ENCODE measurements at places on chromosomes 12 and 14.
A peak's percentile ranks its signal among the peaks of the same experiment; 100 is the strongest.

GRCh38 chr12:89873745-89874144, 165.1 kb upstream of the ATP2B1 start:
- H3K27ac ChIP-seq = no peak overlapping the region
- H3K36me3 ChIP-seq = no peaks in the 10 kb centered on the region

- H3K4me1 ChIP-seq = no peaks in the 10 kb centered on the region
- H3K27ac ChIP-seq = no peak overlapping the region
- no peaks in the 10 kb centered on the region for H3K36me3 ChIP-seq
- peaks cover 16% of the 10 kb centered on the region for H3K27me3 ChIP-seq
- DNase-seq = no peak
Observed at GRCh38 chr14:36173161-36173560, 3.4 kb downstream of the PTCSC3 start.

GRCh38 chr14:104691546-104692260, 2.3 kb downstream of the INF2 start:
- H3K36me3 ChIP-seq = peaks cover 6% of the 10 kb centered on the region
- H3K27me3 ChIP-seq = no peaks in the 10 kb centered on the region
- peaks cover 48% of the 10 kb centered on the region for H3K4me1 ChIP-seq
- no peak for DNase-seq

DNA sequence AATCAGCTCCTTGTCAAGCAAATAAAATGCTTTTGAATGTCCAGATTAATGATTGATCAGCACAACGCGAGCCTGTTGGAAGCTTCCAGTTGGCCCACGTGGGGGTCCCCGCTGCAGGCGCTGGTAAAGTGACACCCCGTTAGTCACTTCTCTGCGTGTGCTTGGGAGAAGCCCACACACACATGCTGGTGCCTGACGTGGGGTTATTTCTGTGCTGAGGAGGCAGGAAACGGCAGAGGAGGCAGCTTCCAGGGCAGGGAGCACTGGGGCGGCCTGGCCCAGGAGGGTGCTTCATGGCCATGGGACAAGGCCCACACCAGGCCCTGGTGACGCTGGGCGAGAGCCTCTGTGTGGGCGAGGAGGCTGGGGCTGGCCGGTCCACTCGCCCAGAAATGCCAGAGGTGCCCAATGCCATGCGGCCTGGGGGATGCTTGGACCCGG, 101.5 kb downstream of the KIF26A start:
- H3K4me1 ChIP-seq = no peaks in the 10 kb centered on the region
- no peak overlapping the region for H3K27ac ChIP-seq
- no peak for DNase-seq

DNA sequence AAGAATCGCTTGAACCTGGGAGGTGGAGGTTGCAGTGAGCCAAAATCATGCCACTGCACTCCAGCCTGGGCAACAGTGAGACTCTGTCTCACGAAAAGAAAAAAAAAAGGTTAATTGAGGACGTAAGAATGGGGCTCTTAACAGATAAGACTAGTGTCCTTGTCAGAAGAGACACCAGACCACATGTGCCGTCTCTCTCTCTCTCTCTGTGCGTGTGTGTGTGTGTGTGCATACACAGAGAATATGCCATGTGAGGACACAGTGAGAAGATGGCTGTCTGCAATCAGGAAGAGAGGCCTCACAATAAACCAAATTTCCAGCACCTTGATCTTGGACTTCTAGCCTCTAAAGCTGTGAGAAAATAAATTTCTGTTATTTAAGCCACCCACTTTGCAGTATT, 11.7 kb upstream of the ERC1 start:
- peaks cover 5% of the 10 kb centered on the region for H3K4me1 ChIP-seq
- H3K36me3 ChIP-seq = no peaks in the 10 kb centered on the region
- H3K4me3 ChIP-seq = no peak overlapping the region
- H3K27me3 ChIP-seq = peaks cover 6% of the 10 kb centered on the region

GRCh38 chr12:123905319-123905925, 67.2 kb downstream of the CCDC92 start:
- no peak overlapping the region for H3K27ac ChIP-seq
- peaks cover 5% of the 10 kb centered on the region for H3K27me3 ChIP-seq
- peak; percentile 90 for DNase-seq
- peaks cover 7% of the 10 kb centered on the region for H3K4me1 ChIP-seq
- no peak overlapping the region for H3K4me3 ChIP-seq
- no peaks in the 10 kb centered on the region for H3K36me3 ChIP-seq

DNA sequence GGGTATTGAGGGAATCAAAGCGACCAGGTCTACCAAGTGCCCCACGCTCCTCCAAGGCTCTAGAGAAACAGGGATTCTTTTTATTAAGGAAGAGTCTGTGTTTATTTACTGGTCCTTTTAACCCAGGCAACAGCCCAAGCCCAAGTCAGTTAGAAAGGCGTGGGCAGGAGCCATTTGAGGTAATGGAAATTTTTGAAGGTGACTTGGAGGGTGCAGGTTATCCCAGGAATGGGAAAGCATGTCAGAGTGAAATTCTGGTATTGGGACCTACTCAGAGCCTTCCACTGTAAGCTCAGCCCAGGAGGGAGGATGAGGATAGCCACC, 2.9 kb downstream of the SLC6A12 start:
- H3K27ac ChIP-seq = no peak overlapping the region
- H3K27me3 ChIP-seq = peaks cover 8% of the 10 kb centered on the region
- H3K4me3 ChIP-seq = no peak overlapping the region
- no peaks in the 10 kb centered on the region for H3K36me3 ChIP-seq

DNA sequence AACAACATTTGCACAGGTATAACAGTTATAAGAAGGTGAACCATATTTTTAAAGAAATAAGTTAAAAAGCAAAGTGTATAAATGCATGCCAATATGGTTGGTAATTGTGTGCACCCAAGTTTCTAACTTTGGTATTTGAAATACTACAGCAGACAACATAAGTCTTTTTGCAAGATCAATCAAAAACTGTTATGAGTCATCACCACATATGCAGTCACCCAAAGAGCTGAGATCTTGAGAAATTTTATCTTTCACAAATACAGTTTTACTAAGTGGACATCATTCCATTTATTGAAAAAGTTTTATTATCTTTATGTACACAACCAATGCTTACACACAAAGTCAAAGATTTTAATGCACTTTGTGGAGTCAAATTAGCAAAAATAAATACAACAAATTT, 7.0 kb upstream of the ACSS3 start:
- H3K4me1 ChIP-seq = no peaks in the 10 kb centered on the region
- H3K27me3 ChIP-seq = no peaks in the 10 kb centered on the region
- H3K4me3 ChIP-seq = no peak overlapping the region
- H3K36me3 ChIP-seq = no peaks in the 10 kb centered on the region
- H3K27ac ChIP-seq = no peak overlapping the region

DNA sequence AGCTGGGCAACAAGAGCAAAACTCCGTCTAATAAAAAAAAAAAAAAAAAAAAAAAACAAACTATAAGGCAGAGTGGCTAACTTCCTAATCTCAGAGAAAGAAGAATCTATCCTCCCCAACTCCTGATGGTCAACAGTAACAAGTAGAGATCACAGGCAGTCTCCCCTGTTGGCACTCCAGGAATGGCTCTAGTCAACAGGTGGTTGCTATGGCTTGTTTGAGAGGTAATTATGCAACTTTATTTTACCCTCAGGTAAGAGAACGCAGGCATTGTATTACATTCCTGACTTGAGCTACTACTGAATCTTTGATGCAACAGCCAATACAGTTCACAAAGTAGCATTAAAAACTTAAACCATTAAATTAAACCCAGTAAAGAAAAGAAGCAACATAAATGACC, 180.3 kb downstream of the DICER1 start:
- H3K27ac ChIP-seq = no peak overlapping the region
- no peaks in the 10 kb centered on the region for H3K36me3 ChIP-seq
- H3K27me3 ChIP-seq = peaks cover under 1% of the 10 kb centered on the region
- no peak overlapping the region for H3K4me3 ChIP-seq

DNA sequence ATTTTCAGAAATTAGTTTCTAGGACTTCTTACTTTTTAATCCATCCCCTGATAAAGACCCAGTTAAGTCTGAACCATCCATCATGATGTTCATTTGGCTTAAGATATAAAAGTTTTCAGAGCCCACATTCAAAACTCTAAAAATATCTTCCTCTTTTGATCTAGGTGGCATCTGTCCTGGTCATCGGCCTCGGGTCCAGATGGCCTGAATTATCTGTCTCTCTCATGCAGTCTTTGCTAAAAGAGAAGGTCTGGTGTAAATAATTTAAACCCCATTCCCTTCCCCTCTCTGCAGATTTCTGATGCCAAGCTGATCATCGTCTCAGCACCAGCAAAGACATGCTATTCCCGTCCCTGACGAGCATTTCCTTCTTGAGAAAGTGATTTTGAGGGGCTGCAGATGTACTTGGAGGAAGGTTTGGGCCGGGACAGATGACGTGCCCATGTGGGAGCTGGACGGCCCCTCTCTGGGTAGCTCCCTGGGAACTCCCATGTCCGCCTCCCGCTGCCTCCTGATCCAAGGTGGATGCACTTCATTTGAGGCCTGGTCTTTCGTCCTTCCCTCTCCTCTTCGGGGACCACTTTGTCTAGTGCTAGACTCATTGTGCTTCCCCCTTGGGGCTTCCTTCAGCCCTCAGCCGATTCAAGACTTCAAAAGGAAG, 173.0 kb upstream of the PRMT8 start:
- peaks cover 2% of the 10 kb centered on the region for H3K27me3 ChIP-seq
- H3K4me3 ChIP-seq = no peak overlapping the region
- no peaks in the 10 kb centered on the region for H3K4me1 ChIP-seq
- H3K36me3 ChIP-seq = no peaks in the 10 kb centered on the region

- DNase-seq = no peak
- no peak overlapping the region for H3K27ac ChIP-seq
- no peaks in the 10 kb centered on the region for H3K36me3 ChIP-seq
- H3K27me3 ChIP-seq = no peaks in the 10 kb centered on the region
Observed at GRCh38 chr12:69994724-69995173, 169.7 kb downstream of the MYRFL start.

- H3K27me3 ChIP-seq = no peaks in the 10 kb centered on the region
- H3K4me3 ChIP-seq = no peak overlapping the region
- peak; percentile 30 for DNase-seq
- H3K4me1 ChIP-seq = peaks cover 17% of the 10 kb centered on the region
- H3K36me3 ChIP-seq = peaks cover 32% of the 10 kb centered on the region
- no peak overlapping the region for H3K27ac ChIP-seq
Observed at GRCh38 chr14:71438684-71439083, 493.5 kb upstream of the RGS6 start.

DNA sequence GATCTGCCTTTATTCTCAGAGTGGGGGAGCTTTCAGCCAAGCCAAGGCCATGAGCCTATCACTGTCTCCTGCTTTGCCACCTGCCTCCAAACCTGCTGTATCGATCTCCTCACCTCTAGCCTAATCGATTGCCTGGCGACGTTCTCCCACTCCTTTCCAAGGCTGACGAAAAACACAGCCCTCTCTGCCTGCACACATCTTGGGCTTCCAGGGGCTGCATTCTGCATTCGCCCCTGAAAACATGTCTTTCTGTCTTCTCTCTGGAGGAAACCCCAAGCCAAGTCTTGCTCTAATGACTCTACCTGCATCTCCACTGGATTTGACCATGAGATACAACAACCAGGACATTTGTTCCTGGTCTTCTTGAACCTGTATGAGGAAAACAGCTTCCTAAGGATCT, 540.7 kb downstream of the BCL11B start:
- no peaks in the 10 kb centered on the region for H3K36me3 ChIP-seq
- peaks cover 3% of the 10 kb centered on the region for H3K27me3 ChIP-seq
- H3K4me3 ChIP-seq = no peak overlapping the region
- no peaks in the 10 kb centered on the region for H3K4me1 ChIP-seq
- DNase-seq = no peak

DNA sequence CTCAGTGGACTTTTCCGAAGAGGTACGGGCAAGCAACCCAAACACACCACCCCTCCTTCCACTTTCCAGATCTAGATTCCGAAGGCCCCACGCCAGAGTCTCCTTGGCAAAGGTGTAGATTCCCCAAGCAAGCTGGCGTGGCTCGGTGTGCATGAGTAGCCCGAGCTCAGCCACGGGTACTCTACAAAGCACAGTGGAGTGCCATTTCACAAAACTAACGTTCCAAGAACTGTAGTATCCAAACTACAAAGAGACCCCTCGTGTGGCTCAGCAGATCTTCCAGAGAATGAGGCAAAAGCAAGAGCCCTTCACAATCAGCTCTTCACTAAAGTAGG, 72.1 kb downstream of the FOXN3 start:
- no peak overlapping the region for H3K27ac ChIP-seq
- peaks cover 18% of the 10 kb centered on the region for H3K4me1 ChIP-seq
- H3K27me3 ChIP-seq = no peaks in the 10 kb centered on the region

- H3K4me3 ChIP-seq = peak within 1 kb of the TSS; percentile 98
- H3K27ac ChIP-seq = peak within 1 kb of the TSS; percentile 99
- DNase-seq = peak; percentile 96
- H3K4me1 ChIP-seq = peaks cover 32% of the 10 kb centered on the region
- H3K27me3 ChIP-seq = no peaks in the 10 kb centered on the region
- H3K36me3 ChIP-seq = peaks cover 12% of the 10 kb centered on the region
Observed at GRCh38 chr14:39102969-39103957, at the start of gene SEC23A. SEC23A (minus strand) TSS chr14:39103235; CDS start chr14:39096118, 7,117 bp downstream.

DNA sequence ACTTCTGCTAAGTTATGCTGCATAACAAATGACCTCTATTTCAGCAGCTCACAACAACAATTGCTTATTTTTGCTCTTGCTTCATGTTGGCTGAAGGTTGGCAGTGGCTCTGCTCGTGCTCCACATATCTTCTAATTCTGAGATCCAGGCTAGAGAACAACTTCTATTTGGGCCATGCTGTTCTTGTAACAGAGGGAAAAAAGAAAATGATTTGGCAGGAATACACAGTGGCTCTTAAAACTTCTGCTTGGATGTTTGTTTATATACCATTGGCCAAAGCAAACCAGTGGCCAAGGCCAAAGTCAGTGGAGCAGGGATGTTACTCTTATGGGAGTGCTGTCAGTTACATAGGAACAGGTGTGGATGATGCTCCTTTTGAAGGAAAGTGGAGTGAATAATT, 32.1 kb downstream of the GPHN start:
- no peak overlapping the region for H3K27ac ChIP-seq
- H3K27me3 ChIP-seq = no peaks in the 10 kb centered on the region
- H3K36me3 ChIP-seq = no peaks in the 10 kb centered on the region
- no peak for DNase-seq

- H3K27ac ChIP-seq = no peak overlapping the region
- no peak overlapping the region for H3K4me3 ChIP-seq
- no peaks in the 10 kb centered on the region for H3K27me3 ChIP-seq
- H3K4me1 ChIP-seq = no peaks in the 10 kb centered on the region
- no peak for DNase-seq
Observed at GRCh38 chr12:60162988-60163720, 567.3 kb downstream of the SLC16A7 start.

DNA sequence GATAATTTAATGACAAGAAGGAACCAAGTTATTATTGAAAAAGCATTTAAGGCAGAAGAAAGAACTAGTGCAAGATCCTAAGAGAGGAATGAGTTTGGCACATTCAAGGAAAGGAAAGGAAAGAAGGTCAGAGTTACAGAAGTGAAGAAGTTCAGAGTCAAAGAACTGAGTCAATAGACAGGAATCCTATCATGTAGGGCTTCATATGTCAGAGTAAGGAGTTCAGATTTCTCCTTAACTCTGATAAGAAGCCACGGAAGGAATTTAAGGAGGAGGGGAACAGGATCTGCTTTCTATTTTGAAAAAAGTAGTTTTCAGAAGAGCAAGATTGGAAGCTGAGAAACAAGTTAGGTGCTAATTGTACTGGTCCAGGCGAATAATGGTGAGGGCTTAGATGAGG, 223.1 kb upstream of the FOXN3 start:
- no peaks in the 10 kb centered on the region for H3K27me3 ChIP-seq
- peak overlapping the region; percentile 79 for H3K27ac ChIP-seq
- H3K4me3 ChIP-seq = no peak overlapping the region
- H3K4me1 ChIP-seq = peaks cover 58% of the 10 kb centered on the region
- no peak for DNase-seq
- H3K36me3 ChIP-seq = peaks cover 19% of the 10 kb centered on the region

GRCh38 chr12:110613071-110613770, 708 bp upstream of the TCTN1 start:
- no peaks in the 10 kb centered on the region for H3K36me3 ChIP-seq
- H3K27me3 ChIP-seq = no peaks in the 10 kb centered on the region
- H3K27ac ChIP-seq = peak overlapping the region; percentile 83
- DNase-seq = no peak
- H3K4me3 ChIP-seq = peak overlapping the region; percentile 85
- peaks cover 10% of the 10 kb centered on the region for H3K4me1 ChIP-seq

Measured in activated CD4-positive, alpha-beta T cell treated with anti-CD3 and anti-CD28 coated beads, Interleukin-2, amount 10 ng/mL, durations not matched to agents 24 days and 14 days (primary cell).